ENCODE measurements at places on chromosomes 2 and 18.

GRCh38 chr2:240319855-240320203 is 115.6 kb upstream of the GPC1 start:
- no peak for DNase-seq

- peak; percentile 18 for DNase-seq
Measured at GRCh38 chr18:63071701-63072141, 247.8 kb downstream of the BCL2 start.

DNA sequence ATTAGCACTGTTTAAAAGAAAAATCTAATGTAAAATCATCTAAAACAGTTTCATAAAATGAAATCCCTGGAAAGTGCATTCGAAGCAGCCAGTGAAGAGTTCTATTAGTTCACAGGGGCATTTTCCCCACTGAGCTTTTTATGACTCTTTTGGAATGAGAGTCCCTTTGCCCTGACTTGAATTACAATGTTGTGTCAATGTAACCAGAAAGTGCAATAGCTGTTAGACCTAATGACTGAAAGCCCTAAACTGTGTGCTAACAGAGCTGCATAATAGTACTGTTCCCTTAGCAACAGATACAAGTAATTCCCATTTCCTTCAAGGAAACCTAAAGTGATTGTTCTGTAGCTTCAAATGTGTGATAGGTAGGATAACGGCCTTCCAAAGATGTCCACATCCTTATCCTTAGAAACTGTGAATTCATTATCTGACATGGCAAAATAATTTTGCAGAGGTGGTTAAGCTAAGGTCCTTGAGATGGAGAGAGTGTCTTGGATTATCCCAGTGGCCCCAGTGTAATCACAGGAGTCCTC is 134.4 kb downstream of the L3MBTL4 start:
- DNase-seq: no peak

GRCh38 chr18:8943900-8944870 is 158.3 kb upstream of the NDUFV2 start:
- DNase-seq: no peak

DNA sequence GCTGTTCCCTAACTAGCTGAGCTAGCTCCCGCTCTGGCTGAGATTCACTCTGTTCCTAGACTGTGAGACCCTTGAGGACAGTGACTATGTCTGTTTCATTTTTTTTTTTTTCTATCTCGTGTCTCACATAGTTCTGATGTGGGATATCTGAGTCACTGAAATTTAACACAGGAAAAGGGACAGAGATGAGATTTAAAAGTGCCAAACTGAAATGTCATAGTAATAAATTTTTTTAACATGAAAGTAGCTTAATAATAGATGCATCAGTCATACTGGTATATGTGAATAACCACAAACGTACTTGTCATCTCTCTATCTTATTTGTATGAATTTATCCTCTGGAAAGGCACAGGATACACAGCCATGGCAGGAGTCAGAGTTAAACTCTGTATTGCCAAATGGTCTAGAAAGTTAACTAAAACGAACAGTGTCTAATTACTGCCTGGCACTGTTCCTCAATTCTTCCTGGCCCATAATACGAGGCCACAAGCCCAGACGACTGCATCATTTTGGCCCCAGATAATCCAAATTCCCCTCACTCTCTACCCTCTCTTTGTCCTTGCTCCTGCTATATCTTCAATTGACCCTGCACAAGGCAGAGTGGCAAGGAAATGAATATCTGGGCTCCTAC is 87.5 kb downstream of the SATB2 start:
- no peak for DNase-seq

GRCh38 chr2:46297546-46298271 is 502 bp downstream of the EPAS1 start:
- DNase-seq: peak; percentile 86

- no peak for DNase-seq
Measured at GRCh38 chr2:21043744-21044532, at the start of gene APOB. APOB (minus strand) TSS chr2:21044073; CDS start chr2:21043945, 128 bp downstream.

All from T47D (cell line).